ENCODE measurements at places on chromosomes 1 and 21.

DNA sequence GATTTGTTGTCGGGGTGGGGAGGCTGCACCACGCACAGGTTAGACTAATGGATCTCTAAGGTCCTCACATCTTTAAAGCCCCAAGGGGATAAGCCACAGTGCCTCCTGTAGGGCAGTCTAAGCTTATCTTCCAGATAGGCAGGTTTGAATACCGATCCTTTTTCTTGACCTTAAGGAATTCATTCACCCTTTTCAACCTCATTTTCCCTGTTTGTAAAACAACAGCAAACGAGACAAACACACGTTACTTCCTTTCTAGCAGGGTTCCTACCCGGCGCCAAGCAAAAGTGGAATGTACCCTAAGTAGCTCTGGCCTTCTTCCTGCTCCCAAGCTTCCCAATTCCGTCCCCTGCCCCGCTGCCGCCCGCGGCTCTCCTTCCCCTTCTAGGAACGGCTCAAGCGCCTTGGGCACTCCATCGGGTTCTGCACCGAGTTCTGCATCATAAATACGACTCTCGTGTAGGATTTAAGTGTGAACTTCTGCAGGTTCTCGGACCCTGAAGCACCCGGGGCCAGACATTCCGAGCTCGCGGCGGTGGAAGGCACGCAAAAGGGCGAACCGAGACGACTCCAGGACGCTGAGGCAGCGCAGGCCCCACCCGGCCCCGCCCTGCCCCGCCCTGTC lies 548 bp upstream of the CDC20 start:
- DNase-seq: peak; percentile 27

DNA sequence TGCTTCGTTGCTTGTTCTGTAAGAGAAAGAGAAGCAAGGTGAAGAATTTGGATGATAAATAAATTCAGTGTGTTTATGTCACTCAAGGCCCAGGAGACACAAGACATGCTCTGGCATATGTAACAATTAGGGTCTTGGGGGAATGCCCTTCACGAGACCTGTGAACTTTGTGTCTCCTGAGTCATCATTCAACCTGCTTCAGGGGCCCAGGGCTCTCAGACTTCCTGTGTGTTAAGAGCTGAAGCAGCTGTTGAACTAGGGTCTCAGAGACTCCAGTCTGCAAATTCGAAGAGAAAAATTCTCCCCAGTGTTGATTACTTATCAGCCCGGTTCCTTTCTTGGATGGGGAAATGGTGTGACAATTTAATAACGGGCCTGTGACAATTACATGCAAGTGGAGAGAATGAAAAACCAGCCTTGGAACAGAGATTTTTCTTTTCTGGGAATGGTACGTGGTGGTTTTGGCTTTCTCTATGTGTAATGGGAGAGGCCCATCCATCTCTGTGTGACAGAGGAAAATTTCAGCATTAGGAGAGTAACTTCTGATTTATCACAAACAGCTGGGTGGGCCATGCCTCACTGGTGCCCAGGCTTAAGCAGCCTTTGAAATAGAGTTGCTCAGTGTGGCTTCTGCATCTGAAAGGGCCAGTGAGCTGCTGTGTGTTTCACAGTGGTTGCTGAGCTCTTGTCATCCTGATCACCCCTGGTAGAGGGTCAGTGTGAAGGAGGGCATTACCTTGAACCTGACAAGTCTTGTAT lies 22.4 kb downstream of the HUNK start:
- DNase-seq: no peak

- DNase-seq: no peak
Measured at GRCh38 chr1:18644973-18645746, 14.5 kb downstream of the PAX7 start.

GRCh38 chr1:32899586-32900296 lies 1.4 kb downstream of the TMEM54 start:
- DNase-seq: no peak

- DNase-seq: no peak
Measured at GRCh38 chr1:182032251-182032650, 29.3 kb downstream of the ZNF648 start.

GRCh38 chr1:52403566-52404115 lies 582 bp downstream of the ORC1 start:
- DNase-seq: peak; percentile 34

DNA sequence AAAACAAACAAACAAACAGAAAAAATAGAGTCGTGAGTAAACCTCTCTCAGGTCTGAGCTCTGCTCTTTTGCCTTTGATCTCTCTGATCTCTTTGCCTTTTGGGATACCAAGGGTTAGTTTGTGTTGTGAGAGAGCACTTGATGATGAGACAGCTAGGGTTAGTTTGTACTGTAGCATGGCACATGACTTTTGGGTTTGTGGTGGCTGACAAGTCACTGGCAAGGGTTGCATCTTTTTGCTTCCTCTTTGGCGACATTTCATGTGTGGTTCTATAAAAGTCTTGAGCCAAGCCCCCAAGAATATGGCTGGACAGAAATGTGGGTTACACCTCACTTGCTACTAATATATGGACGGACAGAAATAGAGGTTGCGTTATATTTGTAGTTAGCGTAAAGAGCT lies 60.5 kb downstream of the TESK2 start:
- DNase-seq: no peak

- no peak for DNase-seq
Measured at GRCh38 chr1:14745789-14746188, 147.3 kb downstream of the KAZN start.

- no peak for DNase-seq
Measured at GRCh38 chr1:215835951-215836350, 268.8 kb downstream of the KCTD3 start.

- DNase-seq: no peak
Measured at GRCh38 chr1:25616095-25616986, at the start of gene MAN1C1. Gene MAN1C1, plus strand, starts transcription at chr1:25616791. Its CDS starts 1,007 bp downstream, at chr1:25617798.

Measured in GM04503 (cell line).